ENCODE measurements at places on chromosomes 7 and 10. TPM values are rescaled to one million over a fixed set of nuclear protein-coding genes. Genes with fewer than 3 reads are reported as not detected.

HOXA3 gene
- 6.5 TPM for total RNA-seq

NUTM2B gene
- total RNA-seq = 0.33 TPM

CASP2 gene
- 21.6 TPM for total RNA-seq

ITIH5 gene
- not detected for total RNA-seq

NFE2L3 gene
- total RNA-seq = 60.8 TPM

AASS gene
- 18.4 TPM for total RNA-seq

VTI1A gene
- 40.4 TPM for total RNA-seq

TAS2R4 gene
- 1.9 TPM for total RNA-seq

STAG3 gene
- total RNA-seq = 2.0 TPM
